ENCODE measurements at places on chromosomes 12 and 14. TPM values are rescaled to one million over a fixed set of nuclear protein-coding genes. Genes with fewer than 3 reads are reported as not detected.

The KRT81 gene
- total RNA-seq = not detected

DNA sequence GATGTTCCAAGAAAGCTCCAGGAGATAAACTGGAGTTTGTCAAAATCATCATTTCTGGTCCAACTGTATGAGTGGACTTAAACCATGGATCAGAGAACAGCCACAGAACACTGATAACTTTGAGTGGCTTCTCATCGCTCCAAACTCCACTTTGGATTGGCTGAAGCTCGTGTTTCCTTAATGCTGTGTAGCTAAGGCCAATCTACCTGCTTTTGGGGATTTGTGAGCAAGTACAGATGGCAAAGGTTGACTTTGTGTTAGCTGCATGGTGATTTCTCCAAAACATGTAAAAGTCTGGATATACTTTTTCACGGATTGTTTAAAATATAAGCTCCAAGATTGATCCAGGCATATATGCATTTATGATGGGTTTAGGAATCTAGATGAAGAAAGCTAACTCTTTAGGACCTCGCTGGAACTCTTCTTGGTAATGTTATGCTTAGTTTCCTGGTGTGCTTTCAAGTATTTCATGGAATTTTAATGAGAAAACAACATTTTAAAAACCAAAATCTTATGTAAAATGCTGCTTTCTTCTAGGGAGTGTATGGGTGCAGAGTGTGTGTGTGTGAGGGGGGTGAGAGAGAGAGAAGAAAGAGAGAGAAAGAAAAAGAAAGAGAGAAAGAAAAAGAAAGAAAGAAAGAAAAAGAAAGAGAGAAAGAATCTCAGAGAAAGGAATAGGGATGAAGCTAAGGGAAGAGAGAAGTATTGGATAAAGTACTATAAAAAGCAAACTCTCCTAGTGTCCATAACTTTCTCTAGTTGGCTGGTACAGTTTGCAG lies 11.6 kb upstream of the PAX9 start:
- no peaks in the 10 kb centered on the region for H3K36me3 ChIP-seq
- peaks cover 97% of the 10 kb centered on the region for H3K27me3 ChIP-seq
- DNase-seq = no peak
- no peak overlapping the region for H3K27ac ChIP-seq

- H3K4me1 ChIP-seq = no peaks in the 10 kb centered on the region
- H3K36me3 ChIP-seq = no peaks in the 10 kb centered on the region
- DNase-seq = no peak
- H3K27me3 ChIP-seq = no peaks in the 10 kb centered on the region
- no peak overlapping the region for H3K27ac ChIP-seq
These were observed 737.4 kb upstream of the TBX3 start for GRCh38 chr12:115421350-115421749.

The PRR4 gene
- total RNA-seq = 4.6 TPM

- DNase-seq = no peak
- no peak overlapping the region for H3K4me3 ChIP-seq
- no peaks in the 10 kb centered on the region for H3K4me1 ChIP-seq
- H3K27ac ChIP-seq = no peak overlapping the region
- no peaks in the 10 kb centered on the region for H3K27me3 ChIP-seq
- no peaks in the 10 kb centered on the region for H3K36me3 ChIP-seq
These were observed 41.3 kb downstream of the TDG start for GRCh38 chr12:104006929-104007328.
